Tongue (tissue), 3 donors: ENCODE measurements at places on chromosomes 11 and 22. TPM values are rescaled to one million over a fixed set of nuclear protein-coding genes. Genes with fewer than 3 reads are reported as not detected.

DNA sequence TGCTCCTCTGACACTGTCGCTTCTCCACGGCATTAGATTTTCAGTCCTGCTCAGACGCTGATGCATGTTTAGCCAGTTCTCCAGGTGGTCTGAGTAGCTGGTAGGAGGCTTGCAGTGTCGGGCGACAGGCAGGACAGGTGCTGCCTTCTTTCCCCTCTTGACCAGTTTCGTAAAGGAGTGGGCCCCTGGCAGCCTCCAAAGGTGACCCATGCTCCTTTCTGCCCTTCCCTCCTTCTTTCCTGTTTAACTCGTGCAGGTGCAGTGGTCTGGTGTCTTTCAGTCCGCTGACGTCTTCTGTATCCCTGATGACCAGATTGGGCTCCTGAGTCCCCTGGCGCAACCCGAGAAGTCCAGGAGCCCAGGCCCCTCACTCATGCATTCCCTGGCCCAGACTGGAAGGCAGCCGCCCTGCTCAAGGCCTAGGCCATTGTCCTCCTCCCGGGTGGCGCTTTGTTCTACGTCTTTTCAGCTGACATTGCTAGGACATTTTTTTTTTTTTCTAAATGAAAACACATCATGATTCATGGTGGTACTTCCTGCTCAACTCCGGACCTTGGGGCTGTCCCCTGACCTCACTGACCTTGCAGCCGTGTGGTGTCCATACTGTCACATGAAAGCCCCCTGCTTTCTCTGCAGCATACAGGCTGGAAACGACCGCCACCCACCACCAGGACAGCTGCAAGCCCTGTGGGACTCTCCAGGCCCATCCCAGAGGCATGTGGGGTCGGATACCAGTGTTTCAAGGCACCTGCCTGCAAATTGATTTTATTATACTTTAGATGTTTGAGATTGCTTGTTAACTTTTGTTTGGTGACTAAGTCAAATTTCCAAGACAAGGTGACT, 25.5 kb upstream of the TXNRD2 start:
- DNase-seq: no peak

- no peak for DNase-seq
Measured at GRCh38 chr11:22898036-22898435, 37.8 kb upstream of the CCDC179 start.

- peak; percentile 90 for DNase-seq
Measured at GRCh38 chr22:20551805-20552442, 44.5 kb downstream of the MED15 start.

GAB4 gene
- total RNA-seq: not detected

GRCh38 chr22:50304528-50305392, 2.7 kb downstream of the PLXNB2 start:
- peak; percentile 69 for DNase-seq

FGF3 gene
- not detected for total RNA-seq

SNX32 gene
- 0.10 TPM for total RNA-seq

GRCh38 chr11:45079567-45079942, 66.9 kb upstream of the PRDM11 start:
- no peak for DNase-seq

P2RY6 gene
- total RNA-seq: 1.0 TPM

DNA sequence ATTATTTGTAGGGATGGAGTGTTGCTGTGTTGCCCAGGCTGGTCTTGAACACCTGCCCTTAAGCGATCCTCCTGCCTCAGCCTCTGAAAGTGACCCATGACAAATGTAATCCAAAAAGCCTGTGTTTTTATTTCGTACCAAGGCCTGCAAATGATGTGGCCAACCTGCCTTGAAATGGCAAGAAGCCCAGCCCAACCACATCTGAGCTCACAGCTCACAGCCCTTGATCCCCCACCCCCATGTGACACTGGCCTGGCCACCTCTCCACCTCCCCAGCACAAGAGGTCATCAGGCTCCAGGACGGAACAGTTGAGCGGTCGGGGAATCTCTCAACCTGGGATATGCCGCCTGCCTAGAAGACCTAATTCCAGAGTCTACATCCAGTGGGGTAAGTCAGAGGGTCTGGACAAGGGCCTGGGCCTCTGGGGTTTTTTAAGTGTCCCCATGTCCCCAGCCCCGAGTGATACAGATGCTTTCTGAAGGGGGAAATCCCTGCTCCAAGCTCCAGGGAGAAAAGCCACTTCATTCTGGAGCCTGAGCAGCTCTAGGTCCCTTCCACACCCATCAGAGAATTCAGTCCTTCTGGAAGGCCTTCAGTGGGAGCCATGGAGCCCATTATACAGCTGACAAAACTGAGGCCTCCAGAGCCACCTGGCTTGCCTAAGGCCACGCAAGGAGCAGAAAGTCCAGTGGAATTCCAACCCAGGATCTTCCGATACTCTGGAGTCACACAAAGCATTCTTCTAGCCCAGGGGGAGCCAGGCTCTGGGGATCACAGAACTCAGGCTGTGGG, 70.7 kb downstream of the MN1 start:
- DNase-seq: no peak

GRCh38 chr11:77602381-77603088, 12.8 kb downstream of the AQP11 start:
- DNase-seq: no peak

GRCh38 chr11:96748639-96749370, 359.0 kb downstream of the JRKL start:
- no peak for DNase-seq

GRCh38 chr11:5151713-5152153, 2.8 kb downstream of the OR52A1 start:
- no peak for DNase-seq

- DNase-seq: no peak
Measured at GRCh38 chr11:8087185-8087584, 6.2 kb downstream of the TUB start.

DNA sequence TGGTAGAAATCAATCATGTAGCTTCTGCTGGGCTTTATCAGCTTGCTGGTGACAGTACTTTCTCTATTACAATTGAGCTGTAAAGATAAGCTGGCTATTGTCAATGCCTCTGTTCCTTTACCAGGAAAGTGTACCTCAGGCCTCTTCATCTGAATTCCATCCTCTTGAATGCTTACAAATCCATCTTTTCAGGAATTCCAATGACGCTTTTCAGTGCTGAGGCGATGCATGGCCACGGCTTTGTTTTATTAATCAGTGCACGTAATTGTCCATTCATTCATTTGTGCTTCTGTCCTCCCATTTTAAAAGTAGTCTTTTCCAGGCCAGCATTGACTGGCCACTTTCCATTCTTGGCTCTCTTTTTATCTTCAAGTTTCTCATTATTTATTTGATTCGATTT, 202.0 kb downstream of the PGR start:
- no peak for DNase-seq

GRCh38 chr11:107118025-107118720, 99.9 kb upstream of the GUCY1A2 start:
- DNase-seq: no peak

GRCh38 chr11:126997196-126997595, 3.4 kb downstream of the KIRREL3 start:
- peak; percentile 66 for DNase-seq

DNA sequence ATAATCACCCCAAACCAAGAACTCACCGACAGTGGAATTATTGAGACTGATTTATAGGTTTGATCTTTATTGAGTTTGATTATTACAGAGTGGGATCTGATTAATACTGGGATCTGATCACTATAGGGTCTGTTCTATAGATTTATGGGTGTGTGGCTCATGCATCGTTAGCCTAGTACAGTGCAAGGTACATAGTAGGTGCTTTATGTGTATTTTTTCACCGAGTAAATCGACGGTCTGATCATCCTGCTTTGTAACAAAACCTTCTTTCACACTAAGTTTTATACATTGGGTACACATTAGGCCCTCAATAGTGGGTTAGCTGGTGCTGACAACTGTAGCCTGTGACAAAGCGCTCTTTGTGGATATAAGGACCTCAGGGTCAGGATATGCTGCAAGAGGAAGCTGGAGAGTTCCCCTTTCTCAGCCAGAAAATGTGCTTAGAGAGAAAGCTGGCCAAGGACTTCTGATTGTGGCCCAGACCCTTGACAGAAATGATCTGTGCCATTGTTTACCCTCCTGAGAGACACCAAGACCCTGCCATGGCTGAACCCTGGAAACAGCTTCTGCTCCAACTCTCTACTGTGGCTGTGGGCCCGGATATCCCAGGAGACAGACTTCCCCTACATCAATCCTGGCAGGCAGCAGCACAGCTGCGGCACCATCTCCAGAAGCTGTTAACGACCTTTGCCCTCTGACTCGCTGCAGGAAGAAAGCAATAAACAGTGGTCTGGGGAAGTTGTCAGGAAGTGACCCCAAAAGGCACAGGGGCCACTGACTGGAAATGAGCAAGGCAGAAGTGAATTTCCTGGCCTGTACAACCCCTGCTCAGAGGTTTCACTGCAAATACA, 16.1 kb upstream of the TPP1 start:
- DNase-seq: peak; percentile 40

GRCh38 chr22:19509191-19509590, 15.0 kb downstream of the CLDN5 start:
- no peak for DNase-seq

DNA sequence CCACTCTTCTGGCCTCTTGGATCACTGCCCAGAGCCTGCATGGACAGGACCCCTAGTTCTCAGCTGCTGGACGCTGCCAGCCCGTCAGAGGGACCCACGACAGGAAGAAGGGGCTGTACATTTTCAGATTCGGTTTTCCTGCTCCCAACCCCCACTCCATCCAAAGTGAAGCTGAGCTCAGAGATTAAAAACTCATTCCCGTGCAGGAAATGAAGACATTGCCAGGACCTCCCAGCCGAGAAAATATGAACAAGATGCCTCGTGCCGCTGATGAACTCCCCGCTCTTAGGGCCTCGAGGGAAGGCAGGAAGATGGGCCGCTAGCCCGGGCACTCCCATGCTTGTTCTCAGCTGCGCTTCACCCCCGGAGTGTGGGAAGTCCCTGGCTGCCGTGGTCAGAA, 36.1 kb downstream of the RPUSD4 start:
- peak; percentile 62 for DNase-seq

DNA sequence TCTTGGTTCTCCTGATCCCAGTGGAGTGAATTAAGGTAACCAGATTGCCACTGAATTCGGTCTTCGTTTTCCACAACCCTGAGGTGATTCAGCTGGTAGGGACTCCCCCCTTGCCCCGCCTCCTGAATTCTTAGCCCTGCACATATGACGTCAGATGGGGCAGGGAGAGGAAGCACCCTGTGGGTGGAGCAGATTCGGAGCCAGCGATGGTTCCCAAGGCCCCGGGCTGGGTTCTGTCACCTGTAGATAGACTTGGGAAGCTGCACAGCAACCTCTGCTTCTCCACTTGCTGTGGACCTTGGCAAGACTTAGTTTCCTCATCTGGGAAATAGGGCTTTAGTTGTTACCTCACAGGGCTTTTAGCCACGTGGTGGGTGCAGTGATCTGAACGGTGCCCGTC, 67.8 kb downstream of the CTTN start:
- DNase-seq: no peak

LMO1 gene
- total RNA-seq: 0.41 TPM

DNA sequence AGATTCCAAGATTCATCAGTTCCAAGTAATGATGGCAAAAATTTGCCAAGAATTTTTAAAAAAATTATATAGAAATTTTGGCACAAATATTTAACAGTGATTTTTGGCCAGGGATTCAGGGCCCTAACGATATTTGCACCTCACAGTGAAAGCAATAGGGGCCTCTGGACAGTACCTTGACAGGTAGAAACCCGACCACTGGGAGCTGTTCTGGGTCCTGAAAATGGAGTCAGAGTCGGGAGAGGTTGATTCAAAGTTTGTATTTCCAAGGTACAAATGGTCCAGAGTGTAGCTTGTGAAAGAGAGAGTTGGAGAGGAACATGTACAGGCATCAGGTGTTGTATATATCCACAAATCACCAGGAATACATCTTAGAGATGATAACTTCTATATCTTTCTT, 41.6 kb downstream of the MRGPRX2 start:
- no peak for DNase-seq

- peak; percentile 81 for DNase-seq
Measured at GRCh38 chr22:37051391-37052385, at the start of gene KCTD17. Gene KCTD17, plus strand, starts transcription at chr22:37051742. Its CDS starts 19 bp downstream, at chr22:37051761.

- no peak for DNase-seq
Measured at GRCh38 chr11:106216281-106216680, 138.8 kb downstream of the AASDHPPT start.

- DNase-seq: peak; percentile 20
Measured at GRCh38 chr22:17804331-17805080, 30.2 kb upstream of the BID start.

MGAT3 gene
- total RNA-seq: 2.9 TPM

- no peak for DNase-seq
Measured at GRCh38 chr11:57704932-57705331, 7.1 kb downstream of the MED19 start.

- no peak for DNase-seq
Measured at GRCh38 chr11:120954381-120954780, 69.5 kb upstream of the TBCEL start.

GRCh38 chr11:11608783-11609232, 13.0 kb downstream of the GALNT18 start:
- peak; percentile 37 for DNase-seq

DNA sequence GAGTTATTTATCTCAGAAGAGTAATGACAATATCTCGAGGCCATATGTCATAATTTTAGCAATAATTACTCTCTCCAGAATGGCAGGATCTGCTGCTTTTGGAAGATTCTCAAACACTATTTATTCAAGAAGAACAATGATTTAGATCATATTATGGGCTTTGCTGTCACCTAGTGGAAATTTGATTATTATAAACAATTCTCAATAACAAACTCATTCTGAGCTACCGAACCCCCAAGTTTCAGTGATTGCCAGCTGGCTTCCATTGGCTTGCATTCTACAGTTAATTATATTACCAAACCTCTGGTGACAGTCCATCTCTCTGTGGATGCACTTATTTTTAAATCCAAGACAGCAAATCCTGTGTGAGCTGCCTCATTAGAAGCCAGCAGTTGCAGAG, 27.9 kb upstream of the SLC36A4 start:
- peak; percentile 52 for DNase-seq

- no peak for DNase-seq
Measured at GRCh38 chr22:31583861-31584485, 78.0 kb downstream of the PISD start.

DNA sequence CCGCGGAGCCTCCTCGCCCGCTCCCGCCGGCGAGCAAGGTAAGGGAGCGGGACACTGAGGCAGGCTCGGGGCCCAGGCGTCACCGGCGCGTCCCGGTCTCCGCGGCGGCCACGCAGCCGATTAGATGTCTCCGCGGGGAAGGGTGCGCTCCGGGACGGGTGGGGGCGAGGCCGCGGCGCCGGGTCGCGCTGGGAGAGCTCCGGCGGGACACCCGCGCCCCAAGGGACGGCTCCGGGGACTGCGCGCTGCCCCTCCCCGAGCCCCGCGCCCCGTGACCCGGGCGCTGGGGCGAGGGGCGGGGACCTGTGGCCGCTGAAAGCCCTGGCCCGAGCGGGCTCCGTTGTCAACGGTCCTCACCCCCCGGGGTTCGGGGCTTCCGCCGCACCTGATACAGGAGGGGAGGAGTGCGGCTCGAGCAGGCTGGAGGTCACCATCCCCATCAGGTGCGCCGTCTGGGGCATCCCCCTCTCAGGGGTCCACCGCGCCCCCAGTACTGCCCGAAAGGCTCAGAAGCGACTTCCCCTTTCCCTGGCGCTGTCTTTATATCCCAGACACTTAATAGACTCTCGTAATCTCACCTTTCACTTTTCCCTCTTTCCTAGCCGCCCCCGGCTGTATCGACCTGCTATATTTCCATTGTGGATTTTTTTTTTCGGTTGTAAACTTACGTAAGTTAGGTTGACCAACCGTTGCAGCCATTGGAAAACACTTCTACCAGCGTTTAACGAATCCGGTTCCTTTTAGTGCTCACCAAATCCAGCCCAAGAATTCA, 573 bp downstream of the PPFIA1 start:
- DNase-seq: peak; percentile 37
